ENCODE measurements at places on chromosomes 5 and 9. TPM values are rescaled to one million over a fixed set of nuclear protein-coding genes. Genes with fewer than 3 reads are reported as not detected.

The BAAT gene
- 0.60 TPM for polyA plus RNA-seq

The SLC45A2 gene
- polyA plus RNA-seq, result 0.12 TPM

- no peak for DNase-seq
Observed at GRCh38 chr5:136021016-136021405, 7.8 kb upstream of the TGFBI start.

The SLC6A19 gene
- 295 TPM for polyA plus RNA-seq

GRCh38 chr5:1322955-1323802 lies 21.7 kb downstream of the CLPTM1L start:
- DNase-seq, result no peak

The ST8SIA4 gene
- 4.7 TPM for polyA plus RNA-seq

GRCh38 chr9:111427186-111427585 lies 57.0 kb downstream of the ECPAS start:
- DNase-seq, result no peak

DNA sequence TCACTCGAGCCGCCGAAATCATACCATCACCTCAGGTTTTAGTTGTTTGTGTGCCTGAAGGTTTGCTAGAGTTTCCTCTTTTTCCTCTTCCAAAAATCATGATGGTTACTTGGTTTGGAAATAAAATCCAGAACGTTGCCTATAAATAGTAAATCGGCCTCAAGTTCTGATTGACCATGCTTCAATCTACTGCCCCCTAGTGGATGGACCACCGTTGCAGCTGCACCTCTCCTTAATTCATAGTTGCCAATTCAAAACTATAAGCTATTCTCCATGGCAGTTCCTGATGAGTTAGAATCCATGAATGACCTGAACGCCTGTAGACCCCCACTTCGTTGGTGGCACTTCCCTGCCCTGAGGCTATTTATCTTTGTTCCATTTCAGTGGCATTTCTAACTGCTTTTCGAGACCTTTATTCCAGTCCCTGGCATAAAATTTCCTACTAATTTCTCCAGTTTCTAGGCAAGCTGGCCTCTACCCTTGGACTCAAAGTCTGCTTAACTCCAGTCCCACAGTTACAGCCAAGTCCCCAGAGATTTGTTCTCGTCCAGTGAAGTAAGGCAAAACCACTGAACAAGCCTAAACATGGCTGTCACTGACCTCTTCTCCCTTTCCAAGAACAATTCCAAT lies 422.6 kb downstream of the EFNA5 start:
- peak; percentile 9 for DNase-seq

- no peak for DNase-seq
Observed at GRCh38 chr9:77022783-77023440, 3.5 kb downstream of the FOXB2 start.

The LYSMD3 gene
- 25.4 TPM for polyA plus RNA-seq

GRCh38 chr5:135456238-135457099 lies 4.3 kb upstream of the TIFAB start:
- DNase-seq, result no peak

The GOLGA2 gene
- polyA plus RNA-seq, result 88.0 TPM

GRCh38 chr5:23014266-23014665 lies 161.1 kb upstream of the CDH12 start:
- no peak for DNase-seq

DNA sequence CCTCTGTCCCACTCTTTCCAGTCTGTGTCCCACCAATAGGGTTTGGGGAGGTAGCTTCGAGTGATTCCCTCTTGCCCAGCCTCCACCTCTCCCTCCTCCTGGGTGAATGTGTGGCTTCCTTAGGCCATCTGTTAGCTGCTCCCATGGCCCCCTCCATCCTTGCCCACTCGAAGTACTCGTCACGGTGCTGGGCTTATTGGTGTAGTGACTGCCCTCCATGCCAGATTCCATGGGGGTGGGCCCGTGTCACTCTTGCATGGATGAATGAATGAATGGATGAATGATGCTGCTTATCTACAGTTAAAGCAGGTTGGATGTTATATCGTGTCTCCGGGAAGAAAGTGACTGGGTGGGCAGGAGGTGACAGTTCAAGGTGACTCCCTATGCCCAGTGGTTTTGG lies 19.1 kb downstream of the HMCN2 start:
- DNase-seq, result no peak

DNA sequence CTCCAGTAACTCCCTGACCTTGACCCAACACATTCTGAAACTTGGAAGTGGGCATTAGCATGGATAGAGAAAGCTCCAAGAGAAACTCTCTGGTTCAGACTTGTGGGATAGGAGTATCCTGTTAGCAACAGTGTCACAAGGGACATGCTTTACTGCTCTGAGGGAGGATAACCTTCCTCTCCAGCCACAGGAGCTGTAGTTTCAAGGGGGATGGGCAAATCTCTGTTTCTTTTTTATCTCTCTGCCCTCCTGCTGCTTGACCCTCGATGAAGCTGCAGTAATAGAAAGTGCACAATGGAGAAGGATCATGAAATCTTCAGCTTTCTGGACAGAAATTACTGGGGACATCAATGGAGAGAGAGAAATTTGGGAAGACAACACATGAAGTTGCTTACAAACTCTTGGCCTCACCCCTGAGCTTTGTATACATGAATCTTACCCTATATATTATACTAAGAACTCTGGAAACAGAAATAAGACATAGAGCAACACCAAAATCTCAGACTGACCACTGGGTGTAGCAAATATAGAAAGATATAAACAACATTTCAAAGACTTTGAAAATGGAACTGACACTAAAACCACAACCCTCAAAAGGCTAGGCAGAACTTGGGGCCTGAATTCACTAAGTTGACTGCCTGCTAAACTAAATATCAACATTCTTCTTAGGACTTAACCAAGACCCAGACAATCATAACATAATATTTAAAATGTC lies 471.0 kb upstream of the MEF2C start:
- DNase-seq, result no peak

GRCh38 chr5:161235569-161235968 lies 311.0 kb downstream of the GABRB2 start:
- no peak for DNase-seq

DNA sequence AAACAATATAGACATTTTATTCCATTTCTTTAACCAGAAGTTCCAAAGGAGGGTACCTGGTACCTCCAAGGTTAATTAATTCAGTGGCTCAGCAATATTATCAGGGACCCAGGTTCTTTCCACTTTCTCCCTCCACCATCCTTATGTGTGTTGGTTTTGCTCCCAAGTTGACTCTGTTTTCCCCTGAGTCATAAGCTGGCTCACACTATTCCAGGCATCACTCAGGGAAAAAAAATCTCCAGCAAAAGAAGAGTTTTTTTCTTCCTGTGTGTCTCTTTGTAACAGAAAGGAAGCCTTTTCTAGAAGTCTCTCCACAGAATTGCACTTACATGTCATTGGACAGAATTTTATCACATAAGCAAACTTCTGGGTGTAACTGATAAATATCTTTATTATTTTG lies 31.2 kb upstream of the GALNT10 start:
- no peak for DNase-seq

DNA sequence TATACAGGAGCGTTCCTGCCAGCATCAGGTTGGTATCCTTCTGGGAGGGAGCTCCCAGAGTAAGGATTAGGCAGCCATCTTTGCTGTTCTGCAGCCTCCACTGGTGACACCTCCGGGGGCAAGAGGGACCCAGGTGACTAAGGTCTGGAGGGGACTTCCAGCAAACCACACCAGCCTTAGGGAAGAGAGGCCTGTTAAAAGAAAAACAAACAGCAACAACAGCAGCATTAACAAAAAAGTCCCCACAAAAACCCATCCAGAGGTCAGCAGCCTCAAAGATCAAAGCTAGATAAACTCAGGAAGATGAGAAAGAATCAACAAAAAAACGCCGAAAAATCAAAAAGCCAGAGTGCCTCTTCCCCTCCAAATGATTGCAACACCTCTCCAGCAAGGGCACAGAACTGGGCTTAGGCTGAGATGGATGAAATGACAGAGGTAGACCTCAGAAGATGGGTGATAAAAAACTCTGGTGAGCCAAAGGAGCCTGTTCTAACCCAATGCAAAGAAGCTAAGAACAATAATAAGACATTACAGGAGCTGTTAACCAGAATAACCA lies 388.2 kb downstream of the SPATA31D1 start:
- DNase-seq, result no peak

- DNase-seq, result no peak
Observed at GRCh38 chr5:127634007-127634406, 14.9 kb upstream of the CTXN3 start.

The ELAVL2 gene
- polyA plus RNA-seq, result 1.2 TPM

- DNase-seq, result no peak
Observed at GRCh38 chr5:130966990-130967525, 198.0 kb downstream of the HINT1 start.

The CCDC171 gene
- polyA plus RNA-seq, result 3.7 TPM
